Lower leg skin (tissue), 4 donors: ENCODE measurements at places on chromosomes 13 and 19.

DNA sequence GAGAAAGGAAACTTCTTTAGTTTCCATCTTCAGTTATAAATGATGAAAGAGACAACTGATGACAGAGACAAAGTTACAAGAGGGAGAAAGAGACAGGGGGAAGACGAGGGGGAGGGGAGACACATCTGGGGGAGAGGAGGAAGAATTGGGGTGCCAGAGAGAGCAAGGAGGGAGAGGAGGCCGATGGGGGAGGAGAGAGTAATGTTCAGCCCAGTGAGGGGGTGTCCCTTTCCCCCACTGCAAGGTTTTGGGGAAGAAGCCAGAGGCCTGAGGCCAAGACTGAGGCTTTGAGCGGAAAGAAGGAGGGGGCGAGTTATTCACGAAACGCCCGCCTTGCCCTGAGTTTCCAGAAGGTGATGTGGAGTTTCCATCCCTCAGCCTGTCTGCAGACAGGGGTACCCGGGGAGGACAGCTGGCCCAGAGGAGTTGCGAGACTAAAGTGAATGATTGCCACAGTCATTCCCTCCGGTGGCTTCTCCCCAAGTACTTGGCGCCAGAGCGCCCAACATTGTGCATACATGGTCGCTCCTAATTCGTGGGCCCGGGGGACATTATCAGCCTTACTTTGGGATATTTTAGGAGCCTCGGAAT lies 558 bp upstream of the PPAN start:
- no peak for DNase-seq

DNA sequence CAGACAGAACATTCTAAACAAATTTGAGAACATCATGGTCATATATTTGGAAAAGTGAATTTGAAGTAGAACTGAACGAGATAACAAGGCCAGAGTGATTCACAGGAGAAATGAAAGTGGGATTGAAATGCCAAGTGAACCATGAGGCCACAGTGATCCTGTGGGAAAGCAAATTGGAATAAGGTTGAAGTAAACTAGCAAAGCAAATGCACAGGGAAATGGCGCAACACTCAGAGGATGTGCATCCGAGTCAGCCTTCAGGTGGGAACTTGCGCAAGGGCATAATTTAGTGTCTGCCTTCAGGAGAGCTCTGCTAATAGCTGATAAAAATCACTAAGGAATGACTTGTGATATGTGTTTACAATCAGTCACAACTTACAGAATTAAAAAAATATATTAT lies 696.6 kb downstream of the LIG4 start:
- no peak for DNase-seq

DNA sequence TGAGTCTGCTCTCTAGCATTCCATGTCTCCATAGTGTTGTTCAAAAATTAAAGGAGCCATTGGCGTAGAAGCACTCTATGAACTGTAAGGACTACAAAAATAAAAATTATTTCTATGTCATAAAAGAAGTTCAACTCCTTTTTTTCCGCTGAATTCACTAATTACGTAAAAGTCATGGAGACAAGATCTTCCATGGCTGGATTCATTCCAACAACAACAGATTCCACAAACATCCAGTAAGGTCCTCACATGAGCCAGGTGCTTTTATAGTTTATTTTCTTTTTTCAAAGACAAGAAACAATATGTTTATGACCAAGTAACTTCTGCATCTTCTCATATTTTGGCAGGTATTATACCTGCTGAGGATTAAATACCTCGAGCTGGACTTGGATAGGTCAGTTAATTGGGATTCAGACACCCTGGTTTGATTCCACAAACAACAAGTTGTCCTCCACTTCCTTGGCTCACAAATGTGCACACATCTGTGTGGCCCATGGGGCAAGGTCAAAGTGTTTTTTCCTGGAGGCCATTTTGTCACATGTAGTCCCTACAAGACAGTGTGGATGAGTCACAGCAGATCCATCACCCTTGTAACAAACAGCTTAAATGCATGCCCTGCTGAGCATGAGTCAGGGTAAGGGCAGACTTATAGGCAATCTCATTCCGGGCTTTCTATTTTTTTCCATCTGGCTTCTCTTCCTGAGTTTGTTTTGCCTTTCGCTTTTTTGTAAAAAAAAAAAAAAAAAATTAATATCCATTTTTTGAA lies 475.6 kb downstream of the COG6 start:
- DNase-seq = no peak

DNA sequence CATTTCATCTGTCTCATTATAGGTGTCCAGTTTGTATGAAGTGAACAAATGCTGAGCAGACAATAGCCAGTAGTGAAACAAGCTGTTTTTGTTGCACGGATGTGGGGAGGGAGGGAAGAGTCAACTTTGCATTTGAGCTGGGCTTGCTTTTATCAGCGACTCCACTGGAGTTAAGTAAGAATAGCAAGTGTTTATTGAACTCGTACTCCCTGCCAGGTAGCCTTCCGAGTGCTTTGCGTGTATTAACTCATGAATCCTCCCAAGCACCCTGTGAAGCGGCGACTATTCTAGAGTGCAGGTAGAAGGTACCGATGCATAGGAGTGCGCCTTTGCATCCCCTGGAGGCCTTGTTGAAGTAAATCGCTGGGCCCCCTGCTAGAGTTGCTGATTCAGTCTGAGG lies 4.7 kb upstream of the ZNF444 start:
- no peak for DNase-seq

DNA sequence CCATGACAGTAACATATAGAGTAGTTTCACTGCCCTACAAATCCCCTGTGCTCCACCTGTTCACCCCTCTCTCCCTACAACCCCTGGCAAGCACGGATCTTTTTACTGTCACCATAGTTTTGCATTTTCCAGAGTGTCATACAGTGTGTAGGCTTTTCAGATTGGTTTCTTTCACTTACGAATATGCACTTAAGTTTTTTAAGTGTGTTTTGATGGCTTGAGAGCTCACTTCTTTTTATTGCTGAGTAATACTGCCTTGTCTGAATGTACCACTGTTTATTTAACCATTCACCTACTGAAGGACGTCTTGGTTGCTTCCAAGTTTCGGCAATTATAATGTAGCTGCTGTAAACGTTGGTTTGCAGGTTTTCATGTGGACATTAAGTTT lies 175.1 kb downstream of the ITGBL1 start:
- no peak for DNase-seq

- no peak for DNase-seq
These were observed 222.5 kb downstream of the OXGR1 start for GRCh38 chr13:96771486-96772367.

DNA sequence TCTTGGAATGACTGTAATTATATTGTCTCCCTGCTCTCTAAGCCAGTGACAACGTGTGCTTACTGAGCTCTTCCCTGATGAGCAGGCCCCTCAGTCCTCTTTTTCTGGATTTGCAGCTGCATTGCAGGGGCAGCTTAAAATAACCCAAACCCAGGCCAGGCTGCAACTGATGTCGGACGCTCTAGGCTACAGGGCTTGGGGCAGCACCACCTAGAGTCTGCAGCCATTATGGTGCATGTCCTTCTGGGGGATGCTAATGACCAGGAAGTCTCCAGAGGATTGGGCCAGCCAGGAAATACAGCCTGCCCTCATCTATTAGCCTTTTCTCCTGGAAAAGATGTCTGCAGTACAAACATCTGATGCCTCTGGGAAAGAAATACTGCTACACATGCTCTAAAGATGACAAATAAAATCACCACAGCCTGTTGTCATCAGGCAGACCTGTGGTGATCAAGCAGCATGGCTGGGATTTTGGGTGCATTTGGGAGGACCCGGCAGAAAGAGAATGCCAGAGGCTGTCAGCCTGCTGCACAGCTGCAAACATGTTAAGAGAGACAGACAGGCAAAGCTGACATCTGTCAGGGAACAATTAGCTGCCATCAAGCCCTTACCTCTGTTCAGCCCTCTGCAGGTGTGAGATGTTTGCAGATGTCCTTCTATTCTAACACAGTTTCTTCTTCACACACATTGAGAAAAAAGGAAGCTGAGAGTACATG lies 51.8 kb downstream of the CCDC70 start:
- no peak for DNase-seq

- no peak for DNase-seq
These were observed 45.7 kb upstream of the C1QTNF9 start for GRCh38 chr13:24263632-24264031.

- no peak for DNase-seq
These were observed 3.8 kb upstream of the ACTL9 start for GRCh38 chr19:8702350-8702749.

DNA sequence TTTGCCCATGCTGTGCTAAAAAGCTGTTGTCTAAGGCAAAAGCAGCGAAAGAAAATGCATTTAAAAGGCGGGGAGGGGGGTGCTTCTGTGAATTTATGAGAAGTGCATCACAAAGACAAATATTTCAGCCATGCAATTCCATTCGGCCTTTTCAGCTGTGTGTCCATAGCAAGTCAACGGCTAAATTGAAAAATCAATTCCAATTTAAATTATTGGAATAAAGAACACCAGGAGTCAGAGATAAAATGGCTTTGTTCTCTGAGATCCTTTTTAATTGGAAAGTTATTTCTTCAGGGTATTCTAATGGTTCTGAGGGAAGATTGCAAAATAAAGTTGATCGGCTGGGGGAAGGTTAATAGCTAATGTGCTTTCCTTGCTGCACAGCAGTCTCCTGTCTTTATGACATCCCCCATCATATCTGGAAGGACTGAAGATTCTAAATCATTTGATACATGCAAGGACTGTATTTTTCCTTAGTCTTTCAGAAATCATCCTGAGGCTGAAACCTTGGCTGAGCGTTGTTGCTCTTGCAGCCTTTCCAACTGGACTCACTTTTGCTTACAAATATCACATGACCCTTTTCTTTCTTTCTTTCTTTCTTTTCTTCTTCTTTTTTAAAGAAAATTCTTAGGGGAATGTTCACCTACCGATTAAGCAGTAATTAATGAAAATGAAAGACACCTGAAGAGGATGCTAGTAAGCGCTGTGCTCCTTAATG lies 647.1 kb downstream of the DACH1 start:
- DNase-seq = no peak

DNA sequence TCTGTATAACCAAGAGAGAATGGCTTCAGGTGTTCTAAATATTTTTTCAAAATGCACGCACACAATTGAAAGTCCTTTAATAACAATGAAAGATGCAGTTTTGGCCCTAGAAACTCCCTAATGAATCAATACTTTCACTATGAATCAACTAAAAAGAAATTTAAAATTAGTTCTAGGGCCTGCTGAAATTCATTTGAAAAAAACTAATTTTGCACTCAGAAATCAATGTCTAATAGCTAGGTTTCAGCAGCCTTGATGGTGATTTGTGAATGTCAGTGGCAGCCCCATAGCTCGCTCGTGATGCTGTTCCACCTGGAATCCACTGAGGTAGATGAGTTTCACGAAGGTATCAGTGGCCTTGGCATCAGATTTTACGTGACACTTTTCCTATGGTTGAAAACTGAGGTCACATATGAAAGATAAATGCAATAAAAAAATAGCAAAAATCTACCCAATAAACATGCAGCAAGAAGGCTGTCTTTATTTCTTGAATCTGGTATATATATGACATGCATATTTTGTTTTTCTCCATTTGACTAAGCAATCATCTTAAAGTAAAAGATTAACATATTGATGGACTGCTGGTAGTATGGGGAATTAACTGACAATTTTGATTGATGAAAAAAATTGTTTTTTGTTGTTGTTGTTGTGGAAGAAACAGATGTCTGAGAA lies 141.0 kb downstream of the AKAP11 start:
- no peak for DNase-seq

GRCh38 chr19:40611096-40611495 lies 9.9 kb downstream of the LTBP4 start:
- no peak for DNase-seq

DNA sequence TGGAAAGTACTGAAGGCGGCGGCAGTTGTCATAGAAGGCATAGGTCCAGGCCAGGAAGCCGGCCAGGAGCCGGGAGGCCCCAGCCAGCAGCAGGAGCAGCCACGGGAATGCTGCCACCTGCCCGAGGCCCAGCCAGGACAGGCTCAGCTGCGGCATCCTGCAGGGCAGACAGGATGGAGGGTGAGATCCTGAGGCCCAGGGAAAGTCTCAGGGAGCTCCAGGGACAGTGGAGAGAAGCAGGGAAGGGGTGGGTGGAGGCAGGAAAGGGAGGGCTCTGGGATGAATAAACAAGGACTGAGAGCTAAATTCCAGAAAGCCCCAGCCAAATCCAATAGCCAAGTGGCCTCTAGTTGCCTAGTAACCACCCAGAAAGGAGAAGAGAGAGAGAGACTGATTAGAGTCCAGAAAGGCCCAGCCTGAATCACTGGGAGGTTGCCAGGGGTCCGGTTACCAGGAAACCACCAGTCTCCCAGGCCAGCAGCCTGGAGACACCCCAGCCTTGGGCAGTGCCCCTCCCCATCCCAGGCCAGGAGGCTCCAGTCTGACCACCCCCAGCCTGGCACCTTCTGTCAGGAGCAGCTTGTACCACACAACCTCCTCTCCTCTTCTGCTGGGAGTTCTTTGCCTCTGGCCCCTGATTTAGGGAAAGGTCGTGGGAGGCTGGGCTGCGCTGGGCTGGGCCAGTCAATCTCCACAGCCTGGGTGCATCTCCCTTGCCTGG lies 7.5 kb upstream of the OR10H5 start:
- peak; percentile 19 for DNase-seq

GRCh38 chr13:29835280-29836061 lies 14.9 kb downstream of the UBL3 start:
- DNase-seq = no peak

- DNase-seq = peak; percentile 88
These were observed 1.2 kb downstream of the TBC1D4 start for GRCh38 chr13:75480671-75481175.

GRCh38 chr19:1522838-1523237 lies 1.0 kb upstream of the PLK5 start:
- DNase-seq = no peak

DNA sequence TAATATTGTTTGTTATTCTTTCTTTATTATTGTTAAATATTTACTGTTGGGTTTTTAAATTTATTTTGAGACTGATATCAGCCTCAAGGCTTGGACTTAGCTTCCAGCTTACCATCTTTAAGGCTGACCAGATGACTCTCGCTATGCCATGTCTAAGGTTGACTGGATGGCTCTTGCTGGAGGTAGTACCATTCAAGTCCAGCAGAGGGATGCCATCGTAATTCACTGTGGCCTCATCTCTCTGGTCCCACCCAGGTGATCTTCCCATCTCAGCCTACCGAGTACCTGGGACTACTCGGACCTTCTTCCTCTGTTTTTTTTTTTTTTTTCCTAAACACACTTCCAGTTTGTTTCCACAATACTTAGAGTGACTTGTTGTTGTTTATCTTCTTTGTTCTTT lies 41.7 kb upstream of the ZNF91 start:
- no peak for DNase-seq

DNA sequence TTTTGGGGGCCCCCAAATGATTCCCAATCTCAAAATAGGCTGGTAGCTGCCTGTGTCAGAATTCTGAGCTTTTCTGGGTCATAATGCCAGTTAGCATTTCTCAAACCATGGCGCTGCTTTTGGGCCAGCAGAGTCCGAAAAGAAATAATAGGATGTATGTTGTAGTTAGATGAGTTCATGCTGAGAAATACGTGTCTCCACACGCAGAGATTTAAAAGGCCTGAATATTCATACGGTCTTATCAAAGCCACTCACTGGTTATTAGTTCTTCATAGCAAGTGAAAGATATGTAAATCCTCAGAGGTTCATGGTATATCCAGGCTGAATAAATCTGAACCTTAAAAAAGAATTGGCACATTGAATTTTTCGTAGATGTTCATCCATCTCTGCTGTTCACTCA lies 124.5 kb downstream of the SHISA2 start:
- no peak for DNase-seq

GRCh38 chr19:30669329-30670010 lies 297.3 kb downstream of the ZNF536 start:
- peak; percentile 90 for DNase-seq
